SK-N-DZ (cell line): ENCODE measurements at places on chromosomes 3 and 15.

- DNase-seq: no peak
These were observed 9.3 kb upstream of the HCN4 start for GRCh38 chr15:73378089-73378488.

DNA sequence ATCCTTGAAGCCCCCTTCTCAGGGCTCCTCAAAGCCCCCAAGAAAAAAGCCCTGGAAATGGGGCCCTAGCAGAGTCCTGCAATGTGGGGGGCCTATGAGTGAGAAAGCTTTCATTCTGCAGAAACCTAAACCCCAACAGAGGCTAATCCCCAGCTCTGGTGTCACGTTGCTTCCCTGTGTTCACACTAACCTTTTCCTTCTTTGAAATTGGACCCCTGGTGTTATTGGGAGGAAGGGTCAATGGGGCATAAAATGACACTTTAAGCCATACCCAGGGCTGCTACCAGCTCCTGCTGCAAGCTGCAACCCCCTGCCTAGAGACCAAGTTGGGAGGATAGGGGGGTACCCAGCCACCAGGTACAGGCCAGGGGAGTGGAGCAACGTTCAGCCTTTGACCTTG is 2.1 kb downstream of the CYP1A2 start:
- DNase-seq: no peak

- no peak for DNase-seq
These were observed 64.6 kb upstream of the FHIT start for GRCh38 chr3:61315871-61316270.

GRCh38 chr15:56250626-56251025 is 6.9 kb upstream of the RFX7 start:
- DNase-seq: no peak

GRCh38 chr3:156681002-156681401 is 6.6 kb downstream of the TIPARP start:
- no peak for DNase-seq

- DNase-seq: no peak
These were observed 8.6 kb downstream of the VPS8 start for GRCh38 chr3:184820525-184820924.

GRCh38 chr3:23574822-23575315 is 230.9 kb upstream of the UBE2E1 start:
- DNase-seq: no peak

DNA sequence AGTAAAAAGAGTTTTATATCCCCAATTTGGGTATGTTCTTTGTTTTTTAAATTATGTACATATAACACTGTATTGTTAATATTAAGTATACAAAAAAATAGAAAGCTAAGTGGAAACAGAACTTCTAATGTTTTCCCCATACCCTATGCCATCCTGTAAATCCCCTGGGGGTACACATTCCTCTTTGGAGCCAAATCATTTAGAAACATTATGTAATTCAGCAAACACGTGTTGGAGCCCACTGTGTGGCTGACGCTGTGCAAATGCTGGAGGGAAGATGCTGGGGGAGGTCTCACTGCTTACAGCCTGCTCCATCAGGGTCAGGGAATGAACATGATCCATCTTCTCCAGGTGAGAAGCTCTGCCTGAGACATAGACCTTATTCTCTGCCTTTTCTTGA is 52.8 kb downstream of the CRTC3 start:
- no peak for DNase-seq

DNA sequence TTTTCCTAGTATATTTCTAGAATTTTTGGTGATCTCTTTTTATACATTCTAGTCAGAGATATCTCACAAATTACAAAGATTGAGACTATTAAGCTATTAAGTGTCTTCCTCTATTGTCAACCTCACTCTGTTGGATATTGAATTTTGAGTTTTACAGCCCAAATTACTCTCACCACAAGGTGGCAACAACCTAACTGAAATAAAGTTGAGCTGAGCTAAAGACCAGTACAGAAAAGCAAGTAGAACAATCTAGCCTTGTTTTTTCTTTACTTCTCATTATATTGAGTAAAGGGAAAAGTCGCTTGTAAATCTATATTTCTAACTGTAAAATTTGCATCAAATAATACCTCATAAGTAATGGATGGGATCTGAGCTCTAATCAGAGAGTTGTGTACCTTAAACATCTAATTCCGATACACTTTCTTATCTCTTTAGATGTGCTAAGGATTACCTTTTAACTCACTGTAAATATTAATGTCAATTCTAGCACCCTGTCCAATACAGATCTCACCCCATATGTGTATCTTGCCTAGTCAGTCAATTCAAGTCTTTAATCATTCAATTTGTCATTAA is 13.6 kb upstream of the COMMD2 start:
- no peak for DNase-seq

DNA sequence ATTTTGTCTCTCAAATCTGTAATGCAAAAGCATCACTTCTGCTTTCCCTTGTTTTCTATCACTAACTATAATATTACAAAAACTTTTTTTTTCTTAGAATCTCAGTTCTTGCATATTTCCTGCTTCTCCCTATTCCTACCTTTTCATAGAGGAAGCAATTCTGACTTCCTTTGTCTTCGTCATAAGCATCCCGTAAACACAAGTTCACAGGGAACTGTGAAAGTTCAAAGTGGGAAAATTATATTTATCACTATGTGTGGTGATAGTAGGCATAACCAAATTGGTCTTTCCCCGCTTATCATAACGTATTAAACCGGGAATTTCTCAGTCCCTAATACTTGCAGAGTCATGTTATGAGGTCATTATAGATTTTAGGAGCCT is 22.3 kb downstream of the CD200 start:
- no peak for DNase-seq

DNA sequence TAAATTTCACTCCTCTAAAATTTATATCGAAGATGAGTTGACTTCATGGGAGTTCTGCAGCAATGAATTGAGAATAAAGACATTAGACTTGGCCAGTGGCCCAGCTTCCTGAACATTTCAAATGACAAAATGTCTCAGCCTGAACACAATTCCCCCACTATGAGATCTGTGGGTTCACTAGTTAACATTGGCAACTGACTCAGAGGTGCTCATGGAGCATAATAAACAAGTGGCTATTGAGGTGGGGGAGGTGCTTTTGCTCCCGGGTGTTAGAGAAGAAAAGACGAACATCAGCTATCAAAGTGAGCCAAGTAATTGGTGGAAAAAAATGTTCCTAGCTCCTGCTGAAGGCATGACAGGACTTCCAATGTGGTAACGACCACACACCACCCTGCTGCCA is 6.3 kb downstream of the ATP13A4 start:
- no peak for DNase-seq

DNA sequence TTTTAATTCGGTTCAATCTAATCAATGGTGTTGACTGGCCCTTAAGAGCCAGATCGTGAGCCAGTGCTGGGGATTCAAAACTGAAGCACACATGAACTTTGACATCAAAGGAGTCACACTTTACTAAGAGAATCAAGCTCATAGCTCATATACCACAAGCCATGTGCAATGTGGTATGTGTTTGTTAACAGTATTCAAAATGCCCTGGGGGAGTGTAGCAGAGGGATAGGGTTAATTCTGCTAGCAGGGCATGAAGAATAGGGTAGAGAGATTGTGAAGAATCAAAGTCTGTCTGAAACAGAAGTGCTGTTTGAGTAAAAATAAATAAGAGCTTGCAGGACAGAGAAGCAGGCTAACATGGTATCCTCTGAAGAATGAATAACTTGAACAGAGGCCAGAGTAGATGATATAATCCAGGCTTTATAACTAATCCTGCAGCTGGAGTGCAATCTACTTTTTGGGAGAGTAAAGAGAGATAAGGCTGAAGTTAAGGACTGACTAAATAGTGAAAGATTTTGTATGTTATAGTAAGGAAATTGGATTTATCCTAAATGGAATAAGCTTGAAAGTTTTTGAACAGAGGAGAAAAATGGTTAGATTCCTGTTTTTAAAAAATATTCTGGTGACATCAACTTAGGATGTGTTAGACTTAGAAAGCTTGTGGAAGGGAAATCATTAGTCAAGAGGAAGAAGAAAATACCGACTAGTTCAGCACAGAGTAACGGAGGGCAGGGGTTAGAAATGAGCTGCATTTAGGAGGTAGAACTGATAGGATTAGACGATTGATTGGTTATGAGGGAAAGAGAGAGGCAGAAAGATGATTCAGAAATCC is 292.0 kb downstream of the NFKBIZ start:
- no peak for DNase-seq
